ENCODE measurements at places on chromosomes 2 and 18.
A peak's percentile ranks its signal among the peaks of the same experiment; 100 is the strongest.

DNA sequence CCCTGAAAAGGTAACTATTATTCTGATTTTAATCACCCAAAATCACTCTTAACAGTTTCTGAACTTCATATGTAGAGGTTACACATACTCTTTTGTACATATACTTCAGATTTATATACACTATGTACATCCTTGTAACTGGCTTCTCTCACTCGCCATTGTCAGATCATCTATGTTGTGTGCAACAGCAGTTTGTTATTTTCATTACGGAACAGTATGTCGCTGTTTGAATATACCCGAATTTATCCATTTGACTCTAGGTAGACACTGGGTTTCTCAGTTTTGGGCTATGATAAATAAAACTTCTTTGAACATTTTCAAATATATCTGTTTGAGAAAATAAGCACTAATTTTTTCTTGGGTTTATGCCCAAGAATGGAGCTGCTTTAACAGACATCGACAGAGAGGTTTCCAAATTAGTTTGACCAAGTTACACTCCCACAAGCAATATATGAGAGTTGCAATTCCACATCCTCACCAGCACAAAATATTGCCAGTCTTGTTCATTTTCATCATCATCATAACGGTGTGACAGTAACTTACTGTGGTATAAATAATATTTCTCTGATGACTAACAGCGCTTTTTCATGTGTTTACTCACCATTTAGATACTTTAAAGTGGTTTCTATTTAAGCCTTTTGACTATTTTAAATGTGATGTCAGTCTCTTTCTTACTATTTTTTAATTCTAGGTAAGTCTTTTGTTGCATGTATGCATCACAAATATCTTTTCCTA is 80.9 kb downstream of the SMC6 start:
- no peak for DNase-seq
- H3K27me3 ChIP-seq: no peaks in the 10 kb centered on the region
- peaks cover 27% of the 10 kb centered on the region for H3K36me3 ChIP-seq
- no peak overlapping the region for H3K4me3 ChIP-seq
- peak overlapping the region; percentile 12 for H3K27ac ChIP-seq
- H3K4me1 ChIP-seq: peaks cover 13% of the 10 kb centered on the region

DNA sequence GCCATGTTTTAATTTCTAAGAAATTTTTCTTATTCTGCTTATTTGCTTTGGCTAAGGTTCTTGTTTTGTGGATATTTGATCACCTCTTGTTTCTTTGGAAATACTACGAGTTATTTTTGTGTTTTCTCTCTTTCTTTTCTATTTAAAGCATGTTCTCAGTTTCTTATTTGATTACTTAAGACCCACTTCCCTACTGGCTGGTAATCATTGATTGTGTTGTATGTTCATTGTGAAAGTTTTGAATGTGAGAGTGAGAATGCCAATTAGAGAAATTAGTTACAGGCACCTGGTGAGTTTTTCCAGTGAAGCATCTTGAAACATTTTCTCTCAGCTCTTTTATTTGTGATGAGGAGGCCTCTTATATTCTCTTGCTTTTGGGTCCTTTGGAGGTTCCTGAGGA is 226.7 kb upstream of the MC4R start:
- H3K36me3 ChIP-seq: no peaks in the 10 kb centered on the region
- no peak overlapping the region for H3K4me3 ChIP-seq
- no peak overlapping the region for H3K27ac ChIP-seq

DNA sequence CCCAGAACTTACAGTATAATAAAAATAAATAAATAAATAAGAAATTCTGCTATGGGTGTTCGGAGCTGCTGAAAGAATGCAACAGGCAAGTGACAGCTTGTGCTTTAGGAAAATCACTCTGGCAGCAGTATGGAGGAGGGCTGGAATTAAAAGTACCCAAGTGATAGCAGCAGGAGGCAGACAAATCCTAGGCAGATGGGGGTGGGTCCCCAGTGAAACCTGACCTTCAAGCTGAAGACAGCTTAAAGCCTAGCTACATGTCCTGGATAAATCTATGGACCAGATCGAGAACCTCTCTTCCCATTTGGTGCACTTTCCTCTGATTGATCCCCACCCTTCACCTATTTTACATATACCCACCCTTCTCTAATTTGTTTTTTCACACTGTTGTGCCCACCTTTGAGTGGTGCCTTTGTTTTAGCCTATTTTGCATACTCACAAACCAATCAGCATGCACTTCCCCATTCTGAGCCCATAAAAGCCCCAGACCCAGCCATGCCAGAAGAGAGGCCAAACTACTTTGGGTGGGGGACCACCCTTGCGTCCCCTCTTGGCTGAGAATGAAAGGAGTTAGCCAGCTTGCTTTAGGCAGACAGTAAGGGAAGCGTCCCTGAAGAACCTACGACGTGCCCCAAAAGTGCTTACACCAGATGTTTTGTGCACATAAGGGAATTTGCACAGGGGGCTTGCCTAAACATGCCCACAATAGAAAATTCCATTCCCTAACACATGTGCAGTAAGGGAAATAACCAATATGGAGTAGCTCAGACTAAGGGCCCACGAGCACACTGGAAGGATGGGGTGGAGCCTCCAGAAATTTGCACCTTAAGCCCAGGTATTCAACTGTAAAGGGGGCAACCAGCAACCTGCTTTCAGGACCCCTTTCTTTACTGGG is 3.0 kb downstream of the METTL8 start:
- no peaks in the 10 kb centered on the region for H3K27me3 ChIP-seq
- H3K27ac ChIP-seq: no peak overlapping the region
- peaks cover 30% of the 10 kb centered on the region for H3K4me1 ChIP-seq
- H3K4me3 ChIP-seq: no peak overlapping the region

GRCh38 chr2:201420442-201421113 is 30.7 kb downstream of the TRAK2 start:
- H3K4me1 ChIP-seq: peaks cover 32% of the 10 kb centered on the region
- no peak overlapping the region for H3K27ac ChIP-seq
- DNase-seq: no peak
- H3K36me3 ChIP-seq: peaks cover 13% of the 10 kb centered on the region
- no peaks in the 10 kb centered on the region for H3K27me3 ChIP-seq
- H3K4me3 ChIP-seq: no peak overlapping the region

- DNase-seq: no peak
- no peak overlapping the region for H3K27ac ChIP-seq
- H3K4me1 ChIP-seq: no peaks in the 10 kb centered on the region
- H3K36me3 ChIP-seq: no peaks in the 10 kb centered on the region
These were observed 1.1 kb downstream of the MYCN start for GRCh38 chr2:15941481-15941850.

GRCh38 chr18:8435376-8435775 is 173.9 kb upstream of the RAB12 start:
- H3K4me1 ChIP-seq: no peaks in the 10 kb centered on the region
- H3K27ac ChIP-seq: no peak overlapping the region
- H3K36me3 ChIP-seq: no peaks in the 10 kb centered on the region
- no peak for DNase-seq
- H3K27me3 ChIP-seq: no peaks in the 10 kb centered on the region

- no peaks in the 10 kb centered on the region for H3K27me3 ChIP-seq
- H3K4me3 ChIP-seq: no peak overlapping the region
- peaks cover 55% of the 10 kb centered on the region for H3K36me3 ChIP-seq
- peaks cover 27% of the 10 kb centered on the region for H3K4me1 ChIP-seq
These were observed 17.0 kb downstream of the PDIA6 start for GRCh38 chr2:10795508-10796046.

- no peaks in the 10 kb centered on the region for H3K4me1 ChIP-seq
- DNase-seq: peak; percentile 33
- H3K4me3 ChIP-seq: no peak overlapping the region
- no peaks in the 10 kb centered on the region for H3K36me3 ChIP-seq
These were observed 40.0 kb upstream of the PUM2 start for GRCh38 chr2:20390524-20391123.

GRCh38 chr2:42724886-42725285 is 39.0 kb downstream of the OXER1 start:
- no peak for DNase-seq
- H3K4me1 ChIP-seq: peaks cover 13% of the 10 kb centered on the region
- H3K27ac ChIP-seq: no peak overlapping the region
- no peaks in the 10 kb centered on the region for H3K27me3 ChIP-seq
- no peak overlapping the region for H3K4me3 ChIP-seq

GRCh38 chr2:134408791-134409190 is 154.9 kb downstream of the MGAT5 start:
- H3K4me3 ChIP-seq: no peak overlapping the region
- H3K27me3 ChIP-seq: no peaks in the 10 kb centered on the region
- no peak overlapping the region for H3K27ac ChIP-seq
- H3K36me3 ChIP-seq: peaks cover 6% of the 10 kb centered on the region
- no peak for DNase-seq

DNA sequence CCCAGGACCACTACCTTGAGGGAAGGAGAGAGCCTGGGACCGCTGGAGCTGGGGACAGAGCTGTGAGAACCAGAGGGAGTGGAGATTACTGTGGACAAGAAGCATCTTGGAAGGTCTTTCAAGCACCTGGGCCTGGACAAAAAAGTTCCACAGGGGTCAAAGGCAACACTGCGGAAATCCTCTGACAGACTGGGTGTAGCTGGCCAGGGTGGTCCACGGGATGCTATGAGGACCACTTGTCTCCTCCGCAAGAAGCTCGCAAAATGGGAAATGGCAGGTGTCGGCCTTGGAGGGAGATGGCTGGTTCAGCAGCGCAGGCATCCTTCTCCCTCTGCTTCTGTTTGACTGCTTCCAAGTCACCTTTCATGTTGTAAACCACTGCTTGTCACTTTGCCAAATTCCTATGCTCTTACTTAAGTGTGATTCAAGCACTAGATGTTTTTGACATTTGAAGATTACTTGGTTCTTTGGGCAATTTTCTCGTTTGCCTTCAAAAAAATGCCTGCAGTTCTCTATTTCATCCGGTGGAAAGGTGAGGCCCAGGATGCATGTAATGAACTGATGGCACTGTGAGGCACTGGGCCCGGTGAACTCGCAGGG is 27.7 kb downstream of the KLHL29 start:
- peaks cover 3% of the 10 kb centered on the region for H3K27me3 ChIP-seq
- H3K4me1 ChIP-seq: no peaks in the 10 kb centered on the region
- no peak overlapping the region for H3K4me3 ChIP-seq

DNA sequence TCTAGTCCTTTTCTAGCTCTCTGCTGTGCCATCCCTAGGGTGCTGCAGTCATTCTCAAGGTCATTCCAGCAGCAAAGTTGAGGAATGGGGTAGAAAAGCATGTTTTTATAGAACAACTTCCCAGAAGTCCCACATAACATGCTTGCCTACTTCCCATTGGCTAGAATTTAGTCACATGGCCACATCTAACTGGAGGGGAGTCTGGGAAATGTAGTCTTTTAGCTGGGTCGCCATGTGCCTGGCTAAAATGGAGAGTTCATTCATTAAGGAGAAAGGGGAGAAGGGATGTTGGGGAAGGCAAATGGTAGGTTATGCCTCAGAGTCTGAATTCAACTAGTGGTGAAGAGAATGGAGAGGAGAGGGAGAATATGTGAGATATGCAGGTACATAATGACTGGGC is 85.7 kb downstream of the SLC4A3 start:
- H3K27ac ChIP-seq: no peak overlapping the region
- no peak overlapping the region for H3K4me3 ChIP-seq
- H3K4me1 ChIP-seq: no peaks in the 10 kb centered on the region
- peaks cover 5% of the 10 kb centered on the region for H3K27me3 ChIP-seq
- H3K36me3 ChIP-seq: no peaks in the 10 kb centered on the region

DNA sequence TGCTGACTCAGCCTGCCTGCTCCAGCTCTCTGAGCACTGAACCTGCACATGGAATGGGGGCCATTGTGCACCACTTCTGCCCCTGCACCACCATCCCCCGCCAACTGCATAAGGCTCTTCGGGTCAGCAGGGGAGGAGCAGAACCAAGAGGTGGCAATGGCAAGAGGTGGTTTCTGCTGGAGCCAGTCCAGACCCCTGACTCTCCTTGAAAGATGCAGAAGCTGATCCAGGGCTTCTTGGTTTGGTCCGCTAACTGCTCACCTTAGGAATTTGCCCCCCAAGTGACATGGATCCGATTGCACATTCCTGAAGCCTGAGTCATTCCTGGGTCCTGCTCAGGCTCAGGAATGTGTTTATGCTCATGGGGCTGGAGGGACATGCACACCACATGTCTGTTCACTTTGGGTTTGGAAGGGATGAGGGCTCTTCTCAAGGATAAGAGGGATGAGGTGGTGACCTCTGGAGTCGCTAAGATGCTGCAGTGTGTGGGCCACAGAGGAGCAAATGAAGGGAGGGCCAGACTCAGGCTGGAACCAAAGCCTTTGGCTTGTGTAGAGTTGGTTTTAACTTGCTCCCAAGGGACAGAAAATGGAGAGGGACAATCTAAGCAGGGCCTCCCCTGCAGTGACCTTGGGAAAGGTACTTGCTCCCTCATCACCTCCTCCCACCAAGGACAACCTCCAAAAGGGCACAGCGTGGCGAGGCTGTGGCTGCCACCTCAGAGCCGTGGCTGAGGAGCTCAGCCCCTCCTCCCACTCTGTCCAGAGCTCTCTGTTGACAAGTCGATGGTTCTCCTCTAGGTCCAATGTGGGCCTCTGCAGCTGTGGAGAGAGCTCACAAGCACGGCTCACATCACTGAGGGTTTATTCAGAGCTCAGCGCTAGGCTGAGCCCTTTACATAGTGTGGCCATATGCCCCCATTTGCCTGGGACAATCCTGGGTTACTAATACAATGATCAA is 66.2 kb downstream of the HS1BP3 start:
- no peak for DNase-seq
- H3K27ac ChIP-seq: no peak overlapping the region
- H3K4me1 ChIP-seq: peaks cover 19% of the 10 kb centered on the region
- peaks cover 4% of the 10 kb centered on the region for H3K36me3 ChIP-seq
- H3K4me3 ChIP-seq: no peak overlapping the region

- no peaks in the 10 kb centered on the region for H3K36me3 ChIP-seq
- H3K27me3 ChIP-seq: no peaks in the 10 kb centered on the region
- no peak overlapping the region for H3K4me3 ChIP-seq
- H3K27ac ChIP-seq: no peak overlapping the region
These were observed 250.9 kb downstream of the IRS1 start for GRCh38 chr2:226548732-226549131.

DNA sequence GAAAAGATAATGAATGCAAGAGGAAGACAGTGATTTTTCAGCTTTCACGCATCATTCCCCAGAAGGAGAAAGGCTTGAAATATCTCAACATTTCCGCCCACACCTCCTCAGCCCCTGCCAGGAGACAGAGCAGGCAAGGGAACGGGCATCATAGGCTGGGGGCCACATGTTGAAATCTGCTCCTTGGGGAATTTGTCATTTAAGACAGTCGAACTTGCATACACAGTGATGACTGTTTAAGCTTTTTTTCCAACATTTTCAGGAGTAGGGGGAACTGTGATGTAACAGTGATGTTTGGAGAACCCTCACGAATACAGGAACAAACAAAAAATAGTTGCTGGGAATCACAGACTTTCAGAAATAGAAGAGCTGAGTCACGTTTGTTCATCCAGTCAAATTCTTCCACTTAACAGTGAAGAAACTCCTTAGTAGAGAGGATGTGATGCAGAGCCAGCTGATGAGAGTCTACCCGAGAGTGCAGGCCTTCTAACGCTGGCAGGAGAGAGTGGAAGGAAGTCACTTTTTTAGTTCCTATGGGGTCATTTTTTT is 266.8 kb downstream of the ALPK2 start:
- peaks cover 35% of the 10 kb centered on the region for H3K27me3 ChIP-seq

Data from activated CD8-positive, alpha-beta memory T cell treated with anti-CD3 and anti-CD28 coated beads, Interleukin-2, amount 10 ng/mL, durations not matched to agents 7 days and 5 days (primary cell).